Activated naive CD4-positive, alpha-beta T cell treated with anti-CD3 and anti-CD28 coated beads for 36 hours (primary cell): ENCODE measurements at places on chromosomes 6 and 20.

- peak; percentile 73 for DNase-seq
Measured at GRCh38 chr20:63574156-63574828, at the start of gene HELZ2. HELZ2 (minus strand) TSS chr20:63574239; CDS start chr20:63572385, 1,854 bp downstream.

DNA sequence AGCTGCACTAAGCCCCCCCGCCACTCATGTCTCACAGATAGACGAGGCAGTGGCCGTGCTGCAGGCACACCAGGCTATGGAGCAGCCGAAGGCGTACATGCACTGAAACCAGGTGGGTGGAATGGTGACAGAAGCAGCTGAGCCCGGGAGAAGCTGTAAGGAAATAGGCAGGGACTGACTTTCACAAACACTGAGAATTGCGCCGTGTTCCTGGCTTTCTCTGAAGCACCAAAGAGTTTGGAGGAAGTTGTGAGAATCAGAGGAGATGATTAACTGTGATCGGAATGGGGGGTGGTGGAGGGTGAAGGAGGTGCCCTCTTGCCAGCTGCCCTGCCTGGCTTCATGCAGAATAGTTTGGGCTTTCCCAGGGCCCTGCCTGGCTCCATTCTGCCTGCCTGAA is 21.6 kb downstream of the TOMM34 start:
- no peak for DNase-seq

DNA sequence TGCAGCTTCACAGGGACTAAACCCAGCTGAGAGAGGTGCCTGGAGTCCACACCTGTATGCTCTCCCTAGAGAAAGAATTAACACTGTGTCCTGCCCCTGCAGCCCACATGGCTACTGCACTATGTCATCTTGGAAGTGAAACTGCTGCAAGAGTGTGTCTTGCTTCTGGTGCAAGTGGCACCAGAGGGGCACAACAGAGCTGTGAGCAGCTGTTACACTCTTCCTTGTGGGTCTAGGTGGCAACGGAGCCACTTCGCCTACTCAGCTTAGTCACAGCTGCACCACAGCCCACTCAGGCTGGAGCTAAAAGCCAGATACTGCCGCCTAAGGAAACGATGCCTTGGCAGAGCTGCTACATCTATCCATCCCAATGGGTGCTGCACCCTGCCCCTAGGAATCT is 391.4 kb downstream of the COL12A1 start:
- no peak for DNase-seq

GRCh38 chr6:82283771-82284410 is 36.3 kb upstream of the IBTK start:
- no peak for DNase-seq

GRCh38 chr6:118715376-118715775 is 64.0 kb upstream of the CEP85L start:
- DNase-seq = no peak

DNA sequence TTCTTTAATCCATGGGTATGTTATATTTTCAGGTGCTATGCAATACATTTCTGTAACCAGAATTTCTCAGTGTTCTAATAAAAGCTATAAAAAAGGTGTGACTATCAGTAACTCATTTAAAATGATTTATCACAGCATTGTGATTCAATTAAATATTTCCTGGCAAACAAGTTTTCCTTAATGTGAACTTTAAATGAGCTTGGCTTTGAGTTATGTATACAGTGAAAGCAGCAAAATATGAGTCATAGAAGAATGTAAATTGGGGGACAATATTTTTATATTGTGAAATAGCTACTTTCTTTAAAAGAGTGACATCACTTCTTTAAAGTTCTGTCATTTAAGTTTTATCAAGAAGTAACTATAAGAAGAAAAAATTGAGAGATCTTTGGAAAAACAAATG is 484.9 kb upstream of the MAN1A1 start:
- no peak for DNase-seq

DNA sequence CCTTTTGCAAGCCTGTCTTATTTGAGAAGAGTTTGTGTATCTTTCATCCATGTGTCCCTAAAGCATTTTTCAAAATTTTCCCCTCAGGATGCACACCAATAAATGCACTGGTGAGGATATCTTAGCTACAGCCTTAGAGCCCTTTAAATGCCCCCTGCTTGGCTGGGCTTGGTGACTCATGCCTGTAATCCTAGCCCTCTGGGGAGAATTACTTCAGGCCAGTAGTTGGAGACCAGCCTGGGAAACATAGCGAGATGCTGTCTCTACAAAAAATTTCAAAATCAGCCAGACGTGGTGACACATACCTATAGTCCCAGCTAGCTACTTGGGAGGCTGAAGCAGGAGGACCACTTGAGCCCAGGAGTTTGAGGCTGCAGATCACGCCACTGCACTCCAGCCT is 33.8 kb upstream of the PLCB4 start:
- DNase-seq = no peak

GRCh38 chr20:18284805-18285533 is 3.4 kb upstream of the ZNF133 start:
- DNase-seq = no peak
